A549 treated with CpdA at 1 μM for 4 hours (cell line): ENCODE measurements at places on chromosomes 5 and 9. TPM values are rescaled to one million over a fixed set of nuclear protein-coding genes. Genes with fewer than 3 reads are reported as not detected.

Gene C1QTNF3
- total RNA-seq, result 0.15 to 0.22 TPM (median 0.15 TPM) in 3 of 5 replicates, not detected in the others

Gene RASGRF2
- total RNA-seq, result 2.1 to 3.1 TPM (median 2.3 TPM) in 5 replicates

Gene FOXD4L4
- total RNA-seq, result 0.08 TPM in 2 of 5 replicates, not detected in the others

Gene FOXD4
- total RNA-seq, result 0.29 to 0.59 TPM (median 0.53 TPM) in 5 replicates

Gene PPIP5K2
- total RNA-seq, result 17.9 to 27.2 TPM (median 23.5 TPM) in 5 replicates

Gene ANKRD20A1
- 0.28 to 1.9 TPM (median 0.84 TPM) in 5 replicates for total RNA-seq

Gene PPIC
- total RNA-seq, result 16.2 to 18.8 TPM (median 16.6 TPM) in 5 replicates

Gene ZNF883
- 0.74 to 1.3 TPM (median 0.85 TPM) in 5 replicates for total RNA-seq

Gene PTGES
- total RNA-seq, result 91.2 to 108 TPM (median 93.1 TPM) in 5 replicates

Gene OTULIN
- total RNA-seq, result 17.5 to 24.9 TPM (median 21.0 TPM) in 5 replicates

Gene LCNL1
- 0.02 TPM in 1 of 5 replicates, not detected in the others for total RNA-seq

Gene DBH
- not detected in 5 replicates for total RNA-seq

Gene SLCO6A1
- total RNA-seq, result not detected in 5 replicates

Gene F2RL2
- 4.9 to 6.8 TPM (median 5.4 TPM) in 5 replicates for total RNA-seq

Gene C5orf58
- not detected in 5 replicates for total RNA-seq

Gene SPACA9
- 2.9 to 5.4 TPM (median 4.6 TPM) in 5 replicates for total RNA-seq

Gene OR2K2
- total RNA-seq, result not detected in 5 replicates

Gene IGFBPL1
- 2.3 to 3.6 TPM (median 3.1 TPM) in 5 replicates for total RNA-seq

Gene QSOX2
- 26.6 to 30.1 TPM (median 28.8 TPM) in 5 replicates for total RNA-seq

Gene TERT
- total RNA-seq, result 2.2 to 3.5 TPM (median 2.9 TPM) in 5 replicates

Gene BARHL1
- 0.06 TPM in 1 of 5 replicates, not detected in the others for total RNA-seq

Gene SPATA9
- 0.09 TPM in 1 of 5 replicates, not detected in the others for total RNA-seq

Gene ENTREP1
- total RNA-seq, result 0.48 to 0.73 TPM (median 0.50 TPM) in 5 replicates

Gene LIX1
- total RNA-seq, result not detected in 5 replicates

Gene ZFP2
- 0.03 to 0.07 TPM in 2 of 5 replicates, not detected in the others for total RNA-seq

Gene OCLN
- 10.4 to 17.4 TPM (median 11.9 TPM) in 5 replicates for total RNA-seq

Gene DDX4
- 0.02 TPM in 1 of 5 replicates, not detected in the others for total RNA-seq

Gene IL17B
- 0.29 TPM in 1 of 5 replicates, not detected in the others for total RNA-seq
